ENCODE measurements at places on chromosomes 6 and 20.

GRCh38 chr6:106254636-106255035, 70.9 kb downstream of the ATG5 start:
- DNase-seq = no peak

GRCh38 chr6:73542891-73543290, 22.1 kb upstream of the EEF1A1 start:
- no peak for DNase-seq

DNA sequence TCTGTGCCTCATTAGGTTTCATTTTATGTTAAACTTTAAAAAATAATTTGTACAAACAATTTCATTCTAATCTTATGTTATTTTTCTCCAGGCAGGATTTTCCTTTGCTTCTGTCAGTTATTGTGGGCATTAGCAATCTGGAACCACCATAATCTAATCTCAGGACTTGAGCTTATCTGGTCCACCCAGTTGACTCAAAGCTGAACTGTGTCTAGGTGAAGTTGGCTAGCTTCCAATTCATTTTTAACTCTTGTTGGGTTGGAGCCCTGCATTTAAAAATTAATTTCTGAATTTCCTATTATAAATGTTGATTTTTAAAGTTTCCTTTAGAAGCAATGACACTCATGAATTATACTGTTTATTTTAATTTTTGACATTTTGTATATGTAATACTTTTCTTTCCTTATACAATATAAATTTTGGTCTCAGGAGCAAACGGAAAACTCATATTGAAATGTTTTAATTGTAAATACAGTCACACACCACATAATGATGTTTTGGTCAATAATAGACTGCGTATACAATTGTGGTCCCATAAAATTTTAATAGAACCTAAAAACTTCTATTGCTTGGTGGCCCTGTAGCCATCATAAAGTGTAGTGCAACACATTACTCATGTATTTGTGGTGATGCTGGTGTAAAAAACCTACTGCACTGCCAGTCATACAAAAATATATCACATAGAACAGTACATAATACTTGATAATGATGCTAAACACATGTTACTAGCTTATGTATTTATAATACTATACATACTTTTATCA, 121.3 kb downstream of the CLVS2 start:
- DNase-seq = no peak

DNA sequence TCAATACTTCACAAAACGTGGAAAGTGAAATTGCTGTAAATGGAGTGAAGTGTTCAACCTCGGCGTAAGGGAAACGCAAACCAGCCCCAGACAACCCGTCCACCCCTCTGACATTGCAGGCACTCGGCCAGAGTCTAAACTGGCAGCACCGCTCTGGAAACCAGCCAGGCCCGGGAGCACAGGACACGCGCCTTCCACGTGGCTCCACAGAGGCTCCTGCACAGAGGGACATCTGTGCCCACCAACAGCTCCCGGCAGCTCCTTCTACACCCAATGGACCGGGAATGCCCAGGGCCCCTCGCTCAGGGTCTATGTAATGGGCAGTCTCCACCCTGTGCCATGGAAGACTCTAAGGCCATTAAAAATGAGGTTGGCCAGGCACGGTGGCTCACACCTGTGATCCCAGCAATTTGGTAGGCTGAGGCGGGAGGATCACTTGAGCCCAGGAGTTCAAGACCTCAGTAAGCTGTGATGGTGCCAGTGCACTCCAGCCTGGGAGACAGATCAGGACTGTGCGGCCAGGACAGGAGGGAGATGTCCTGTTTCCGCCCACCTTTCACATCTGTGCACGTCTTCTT, 3.4 kb upstream of the HELZ2 start:
- no peak for DNase-seq

- no peak for DNase-seq
Measured at GRCh38 chr20:59084041-59084850, 41.7 kb upstream of the PRELID3B start.

- DNase-seq = no peak
Measured at GRCh38 chr6:7157752-7158616, 50.2 kb downstream of the RREB1 start.

Data from activated T-cell treated with anti-CD3 and anti-CD28 coated beads, Interleukin-2, amount 50 U/mL, for 48 hours (primary cell).